ENCODE measurements at places on chromosomes 2 and 18. TPM values are rescaled to one million over a fixed set of nuclear protein-coding genes. Genes with fewer than 3 reads are reported as not detected.
A peak's percentile ranks its signal among the peaks of the same experiment; 100 is the strongest.

Gene GALR1
- total RNA-seq, result not detected

Gene SKA1
- total RNA-seq, result 22.1 TPM

Gene TRAF3IP1
- 12.7 TPM for total RNA-seq

- H3K27ac ChIP-seq, result no peak overlapping the region
- no peaks in the 10 kb centered on the region for H3K36me3 ChIP-seq
- H3K27me3 ChIP-seq, result no peaks in the 10 kb centered on the region
- DNase-seq, result no peak
Measured at GRCh38 chr2:140338795-140339194, 1558.6 kb upstream of the NXPH2 start.

- DNase-seq, result no peak
- peaks cover 4% of the 10 kb centered on the region for H3K4me1 ChIP-seq
- no peaks in the 10 kb centered on the region for H3K36me3 ChIP-seq
- H3K4me3 ChIP-seq, result no peak overlapping the region
Measured at GRCh38 chr2:112841295-112842044, 4.9 kb upstream of the IL1B start.

- H3K27ac ChIP-seq, result no peak overlapping the region
- H3K36me3 ChIP-seq, result no peaks in the 10 kb centered on the region
- DNase-seq, result no peak
- peaks cover 5% of the 10 kb centered on the region for H3K27me3 ChIP-seq
Measured at GRCh38 chr2:133941666-133942065, 312.2 kb upstream of the MGAT5 start.

- no peak overlapping the region for H3K4me3 ChIP-seq
- no peaks in the 10 kb centered on the region for H3K27me3 ChIP-seq
- no peaks in the 10 kb centered on the region for H3K36me3 ChIP-seq
Measured at GRCh38 chr2:224086226-224086914, 47.3 kb upstream of the SERPINE2 start.

DNA sequence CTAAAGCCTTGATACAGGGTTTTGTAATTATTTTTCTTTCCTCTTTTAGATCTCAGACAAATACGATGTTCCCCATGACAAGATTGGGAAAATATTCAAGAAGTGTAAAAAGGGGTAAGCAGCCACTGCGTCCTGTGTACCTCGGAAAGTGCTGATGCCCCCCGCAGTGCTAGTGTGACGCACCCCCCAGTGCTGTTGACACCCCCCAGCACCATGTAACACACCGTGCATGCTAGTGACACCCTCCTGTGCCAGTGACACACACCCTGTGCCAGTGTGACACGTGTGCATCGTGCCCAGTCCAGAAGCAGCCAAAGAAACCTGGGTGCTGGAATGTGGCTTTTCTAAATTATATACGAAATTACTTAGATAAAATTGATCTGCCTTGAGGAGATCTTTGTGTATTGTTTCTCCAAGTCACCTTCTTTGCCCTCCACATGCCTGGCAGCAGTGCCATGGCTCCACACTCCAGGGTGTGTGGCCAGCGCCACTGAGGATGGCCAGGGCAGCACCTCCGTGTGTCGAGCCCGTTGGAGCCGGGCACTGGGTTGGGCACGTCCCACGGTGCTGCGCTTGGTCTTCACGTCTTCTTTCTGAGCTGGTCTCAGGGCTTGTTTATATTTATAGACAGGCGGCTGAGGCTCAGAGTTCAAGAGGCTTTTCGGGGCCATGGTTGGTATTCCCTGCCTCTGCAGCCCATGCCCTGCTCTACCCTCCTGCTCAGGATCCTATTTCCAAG lies 44.3 kb upstream of the KLF11 start:
- DNase-seq, result no peak
- H3K4me3 ChIP-seq, result no peak overlapping the region
- no peak overlapping the region for H3K27ac ChIP-seq
- H3K27me3 ChIP-seq, result peaks cover 4% of the 10 kb centered on the region
- H3K36me3 ChIP-seq, result no peaks in the 10 kb centered on the region
- H3K4me1 ChIP-seq, result peaks cover 5% of the 10 kb centered on the region

DNA sequence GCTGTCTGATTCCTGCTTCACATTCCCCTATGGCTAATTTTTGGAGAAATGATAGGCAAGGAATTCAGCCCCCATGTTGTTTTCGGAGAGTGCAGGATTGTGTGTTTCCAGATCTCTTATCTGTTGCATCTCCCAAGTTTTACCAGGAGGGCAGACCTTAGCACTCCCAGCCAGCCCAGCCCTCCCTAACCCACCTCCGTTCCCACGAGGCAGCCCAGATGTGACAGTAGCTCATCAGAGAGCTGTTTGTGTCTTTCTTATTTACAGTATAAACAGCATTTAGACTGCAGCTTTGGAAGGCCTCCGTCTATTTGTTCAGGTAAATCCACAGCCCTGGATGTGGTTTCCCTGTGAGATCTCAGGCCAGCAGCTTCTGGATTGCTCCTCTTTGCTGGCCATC lies 91.6 kb downstream of the THNSL2 start:
- no peak overlapping the region for H3K27ac ChIP-seq
- no peak for DNase-seq
- peaks cover 12% of the 10 kb centered on the region for H3K27me3 ChIP-seq
- H3K4me1 ChIP-seq, result peaks cover 7% of the 10 kb centered on the region
- no peak overlapping the region for H3K4me3 ChIP-seq
- no peaks in the 10 kb centered on the region for H3K36me3 ChIP-seq

GRCh38 chr2:197088694-197089093 lies 162.2 kb upstream of the PGAP1 start:
- DNase-seq, result no peak
- no peak overlapping the region for H3K27ac ChIP-seq
- no peaks in the 10 kb centered on the region for H3K27me3 ChIP-seq
- H3K4me1 ChIP-seq, result peaks cover 8% of the 10 kb centered on the region

- no peaks in the 10 kb centered on the region for H3K4me1 ChIP-seq
- no peak overlapping the region for H3K27ac ChIP-seq
- H3K27me3 ChIP-seq, result no peaks in the 10 kb centered on the region
- H3K4me3 ChIP-seq, result no peak overlapping the region
- H3K36me3 ChIP-seq, result no peaks in the 10 kb centered on the region
Measured at GRCh38 chr18:361941-362310, 94.1 kb upstream of the THOC1 start.

DNA sequence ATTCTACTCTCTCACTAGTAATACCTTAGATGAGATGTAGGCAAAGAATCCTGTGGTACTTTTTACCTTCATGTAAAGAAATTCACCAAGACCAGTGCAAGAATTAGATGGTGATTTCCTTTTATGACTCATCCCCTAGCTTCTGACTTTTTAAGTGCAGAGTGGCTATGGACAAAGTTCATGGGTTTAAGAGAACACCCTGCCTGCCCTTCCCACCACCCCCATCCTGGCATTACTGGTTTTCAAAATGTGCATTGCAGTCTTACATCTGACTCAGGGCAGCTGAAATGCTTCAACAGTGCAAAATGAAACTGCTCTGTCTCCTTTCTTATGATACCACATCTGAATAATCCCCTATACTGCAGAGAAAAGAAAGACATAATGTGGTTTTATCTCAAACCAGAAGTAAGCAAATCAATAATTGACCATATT lies 22.6 kb downstream of the MAIP1 start:
- peak; percentile 74 for DNase-seq
- H3K36me3 ChIP-seq, result peaks cover 5% of the 10 kb centered on the region

GRCh38 chr2:127392828-127393578 lies 5.2 kb upstream of the MAP3K2 start:
- peaks cover 42% of the 10 kb centered on the region for H3K4me1 ChIP-seq
- H3K4me3 ChIP-seq, result no peak overlapping the region
- no peaks in the 10 kb centered on the region for H3K27me3 ChIP-seq
- DNase-seq, result no peak
- H3K27ac ChIP-seq, result peak overlapping the region; percentile 72

- H3K4me3 ChIP-seq, result no peak overlapping the region
- peaks cover 5% of the 10 kb centered on the region for H3K27me3 ChIP-seq
- DNase-seq, result no peak
Measured at GRCh38 chr18:48631851-48632250, 93.0 kb downstream of the CTIF start.

DNA sequence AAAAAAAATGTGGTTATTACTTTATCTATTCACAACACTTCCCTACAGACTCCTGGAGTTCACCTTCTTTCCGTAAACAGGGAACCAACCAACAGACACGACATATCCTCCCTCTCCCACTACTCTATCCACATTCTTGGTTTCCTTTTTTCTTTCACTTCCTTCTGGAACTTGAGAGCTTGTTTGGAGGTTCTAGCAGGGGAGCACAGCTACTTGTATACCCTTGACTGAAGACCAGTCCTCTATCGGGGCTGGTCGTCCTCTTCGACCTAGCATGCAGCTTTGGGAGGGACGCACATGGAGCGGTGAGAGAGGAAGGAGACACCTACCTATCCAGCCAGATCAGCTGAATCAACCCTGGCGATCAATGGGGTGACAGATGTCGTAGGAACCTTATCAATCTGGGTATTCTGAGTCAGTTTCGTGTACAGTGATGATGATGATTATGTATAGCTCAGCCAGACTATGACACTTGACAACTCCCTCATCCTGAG lies 43.5 kb upstream of the MSH2 start:
- no peak overlapping the region for H3K27ac ChIP-seq
- DNase-seq, result no peak
- peaks cover 2% of the 10 kb centered on the region for H3K27me3 ChIP-seq
- no peak overlapping the region for H3K4me3 ChIP-seq
- no peaks in the 10 kb centered on the region for H3K4me1 ChIP-seq

DNA sequence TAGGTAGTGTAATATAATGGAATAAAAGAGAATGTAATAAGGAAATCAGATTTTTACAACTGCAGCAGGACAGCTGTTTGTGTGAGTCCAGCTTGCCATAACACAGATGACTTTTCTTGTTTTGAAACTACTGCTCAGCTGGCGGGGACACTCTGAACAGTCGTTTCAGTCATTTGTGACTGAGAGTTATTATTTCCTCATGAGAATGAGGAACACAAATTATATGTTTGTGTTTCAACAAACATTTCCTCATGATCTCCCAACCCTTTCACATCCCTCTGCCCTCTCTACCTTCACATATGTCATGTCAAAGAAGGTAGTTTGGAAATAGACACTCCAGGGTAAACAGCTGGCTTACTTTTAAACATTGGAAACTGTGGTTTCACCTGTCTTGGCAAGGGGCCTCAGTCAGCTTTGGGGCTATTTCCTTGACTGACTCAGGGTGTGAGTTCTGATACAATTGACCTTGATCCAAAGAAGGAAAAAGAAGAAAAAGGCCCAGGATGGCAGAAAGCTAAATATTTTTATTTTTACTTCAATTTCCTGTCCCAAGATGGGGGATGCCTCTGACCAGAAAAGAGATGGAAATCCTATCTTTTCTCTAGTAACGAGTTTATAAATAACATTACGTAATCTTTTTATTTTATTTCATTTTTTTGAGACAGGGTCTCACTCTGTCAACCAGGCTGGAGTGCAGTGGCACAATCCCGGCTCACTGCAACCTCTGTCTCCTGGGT lies 593 bp downstream of the SP140L start:
- no peaks in the 10 kb centered on the region for H3K27me3 ChIP-seq
- peak; percentile 70 for DNase-seq
- peak overlapping the region; percentile 90 for H3K27ac ChIP-seq
- peaks cover 74% of the 10 kb centered on the region for H3K4me1 ChIP-seq

DNA sequence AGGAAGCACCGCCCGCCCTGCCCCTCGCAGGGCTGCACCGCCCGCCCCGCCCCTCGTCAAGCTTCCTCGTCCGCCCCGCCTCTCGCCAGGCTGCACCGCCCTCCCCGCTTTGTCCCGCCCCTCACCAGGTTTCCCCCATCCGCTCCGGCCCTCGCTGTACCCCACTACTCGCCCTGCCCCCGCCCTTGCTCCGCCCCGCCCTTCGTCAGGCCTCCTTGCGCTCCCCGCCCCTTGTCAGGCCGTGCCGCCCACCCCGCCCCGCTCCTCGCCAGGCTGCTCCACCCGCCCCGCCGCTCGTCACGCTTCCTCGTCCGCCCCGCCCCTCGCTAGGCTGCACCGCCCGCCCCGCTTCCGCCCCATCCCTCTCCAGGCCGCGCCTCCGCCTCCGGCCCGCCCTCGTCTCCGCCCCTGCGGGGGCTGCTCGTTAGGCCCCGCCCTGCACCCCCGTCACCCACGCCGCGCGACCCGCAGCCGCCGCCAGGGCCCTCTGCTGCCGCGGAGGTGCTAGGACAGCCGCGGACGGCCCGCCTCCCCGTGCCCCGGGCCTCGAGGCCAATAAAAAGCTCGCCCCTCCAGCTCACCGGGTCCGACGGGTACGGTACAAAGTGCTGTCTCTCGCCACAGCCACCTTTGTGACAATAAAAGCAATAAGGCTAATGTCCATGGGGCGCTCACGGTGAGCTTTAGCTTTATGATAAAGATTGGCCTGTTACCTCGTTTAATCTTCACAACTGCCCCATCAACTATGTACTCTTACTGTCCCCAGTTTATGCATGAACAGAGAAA lies 602 bp upstream of the DNPEP start:
- H3K4me1 ChIP-seq, result peaks cover 12% of the 10 kb centered on the region
- H3K27ac ChIP-seq, result peak overlapping the region; percentile 84
- peak overlapping the region; percentile 75 for H3K4me3 ChIP-seq
- peak; percentile 99 for DNase-seq
- peaks cover 9% of the 10 kb centered on the region for H3K27me3 ChIP-seq
- peaks cover 35% of the 10 kb centered on the region for H3K36me3 ChIP-seq

GRCh38 chr2:213220967-213221603 lies 63.2 kb upstream of the SPAG16 start:
- no peak overlapping the region for H3K27ac ChIP-seq
- H3K4me1 ChIP-seq, result no peaks in the 10 kb centered on the region
- H3K4me3 ChIP-seq, result no peak overlapping the region
- H3K36me3 ChIP-seq, result no peaks in the 10 kb centered on the region
- DNase-seq, result no peak
- no peaks in the 10 kb centered on the region for H3K27me3 ChIP-seq

GRCh38 chr2:232490221-232491138 lies 2.8 kb upstream of the ECEL1 start:
- DNase-seq, result no peak
- H3K27me3 ChIP-seq, result peaks cover 24% of the 10 kb centered on the region
- no peak overlapping the region for H3K4me3 ChIP-seq
- H3K36me3 ChIP-seq, result no peaks in the 10 kb centered on the region
- no peak overlapping the region for H3K27ac ChIP-seq

DNA sequence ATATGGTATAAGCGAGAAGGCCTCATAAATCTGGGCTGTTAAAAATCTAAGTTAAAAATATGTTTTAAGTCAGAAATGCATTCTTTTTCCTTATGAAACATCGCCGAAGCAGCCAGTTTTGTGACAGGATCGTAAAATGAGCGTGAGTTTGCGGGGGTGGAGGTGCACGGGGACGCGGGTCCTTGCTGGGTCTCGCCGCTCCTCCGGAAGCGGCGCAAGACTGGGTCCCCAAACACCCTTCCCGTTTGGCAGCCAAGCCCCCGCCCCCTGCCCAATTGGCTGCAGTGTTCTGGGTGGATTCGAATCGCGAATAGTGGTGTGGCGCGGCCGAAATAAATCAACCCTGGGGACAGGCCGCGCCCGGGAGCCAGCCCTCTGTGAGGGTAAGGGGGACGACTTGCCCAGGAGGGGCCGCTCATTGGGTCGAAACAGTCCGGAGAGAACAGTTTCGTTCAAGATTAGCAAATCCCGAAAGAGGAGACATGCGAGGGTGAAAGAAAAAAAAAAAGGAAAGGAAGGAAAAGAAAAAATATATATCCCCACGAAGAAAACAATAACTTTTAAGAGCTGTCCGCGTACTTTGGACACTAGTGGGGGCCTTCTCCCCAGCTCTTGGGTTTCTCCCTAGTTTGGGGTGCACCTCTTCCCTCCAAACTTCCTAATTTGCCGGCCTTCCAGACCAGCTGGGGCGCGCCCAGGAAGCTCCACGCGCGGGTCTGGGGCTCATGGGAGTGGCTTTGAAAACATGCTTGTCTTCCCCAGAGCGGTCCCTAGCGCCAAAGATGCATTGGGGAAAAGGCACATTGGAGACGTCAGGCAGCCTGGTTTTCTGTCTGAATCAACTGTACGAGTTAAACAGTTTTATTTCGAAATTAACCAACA lies 3.1 kb upstream of the GATA6 start:
- peaks cover 11% of the 10 kb centered on the region for H3K36me3 ChIP-seq
- DNase-seq, result no peak
- H3K4me1 ChIP-seq, result peaks cover 17% of the 10 kb centered on the region
- no peak overlapping the region for H3K4me3 ChIP-seq
